ENCODE measurements at places on chromosomes 12 and 14.
A peak's percentile ranks its signal among the peaks of the same experiment; 100 is the strongest.

DNA sequence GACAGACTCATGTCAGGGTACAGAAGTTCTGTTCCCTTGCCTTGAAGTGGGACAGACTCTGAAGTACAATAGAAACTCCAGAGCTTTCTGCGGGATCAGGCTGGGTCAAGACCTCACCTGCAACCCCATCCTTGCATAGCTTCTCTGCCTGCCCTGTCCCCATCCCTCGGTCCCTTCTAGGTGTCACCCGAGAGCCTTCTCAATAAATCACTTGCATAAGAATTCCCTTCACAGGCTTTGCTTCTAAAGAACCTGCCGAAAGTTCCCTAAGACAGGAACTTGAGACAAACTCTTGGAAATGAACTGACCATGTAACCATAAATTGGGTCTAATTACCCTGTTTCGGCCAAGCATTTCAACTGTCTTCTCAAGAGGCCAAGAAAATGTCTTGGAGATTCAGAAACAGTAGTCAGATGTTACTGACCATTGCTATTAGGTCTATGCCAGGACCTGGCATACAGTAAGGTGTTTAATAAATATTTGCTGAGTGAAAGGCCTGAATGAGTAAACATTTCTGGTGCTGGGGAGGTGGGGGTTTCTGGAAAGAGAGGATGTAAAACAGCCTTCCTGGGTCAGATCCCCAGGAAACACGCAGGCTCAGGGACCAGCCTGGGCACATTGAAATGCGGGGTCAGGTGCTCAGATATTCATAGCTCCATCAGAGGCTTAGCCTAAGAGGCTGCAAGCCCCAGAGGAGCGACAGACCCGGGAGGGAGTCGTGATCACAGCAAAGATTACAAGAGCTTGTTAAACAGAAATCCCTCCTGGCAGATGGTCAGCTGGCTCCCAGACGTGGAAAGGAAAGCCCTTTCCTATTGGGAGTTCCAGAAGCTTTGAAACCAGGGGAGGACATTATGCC, 226.2 kb upstream of the LHX5 start:
- no peak for DNase-seq

DNA sequence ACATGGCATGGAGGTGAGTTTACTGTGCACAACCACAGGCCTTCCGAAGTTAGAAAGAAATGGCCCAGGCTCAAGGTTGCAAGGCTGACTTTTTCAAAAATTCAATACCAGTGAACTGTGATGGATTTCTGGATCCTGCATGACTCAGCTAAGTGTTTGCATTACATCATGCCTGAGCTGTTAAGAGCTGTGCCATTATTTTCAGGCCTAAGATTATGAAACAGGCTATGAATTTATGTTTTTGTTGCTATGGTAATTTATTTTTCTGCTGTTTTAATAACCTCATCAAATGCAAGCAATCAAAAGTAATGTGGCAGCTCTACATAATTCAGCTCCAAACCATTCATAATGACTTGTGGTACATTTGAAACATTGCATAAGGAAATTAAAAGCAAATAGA, 457.7 kb upstream of the TMEM132C start:
- no peak for DNase-seq

DNA sequence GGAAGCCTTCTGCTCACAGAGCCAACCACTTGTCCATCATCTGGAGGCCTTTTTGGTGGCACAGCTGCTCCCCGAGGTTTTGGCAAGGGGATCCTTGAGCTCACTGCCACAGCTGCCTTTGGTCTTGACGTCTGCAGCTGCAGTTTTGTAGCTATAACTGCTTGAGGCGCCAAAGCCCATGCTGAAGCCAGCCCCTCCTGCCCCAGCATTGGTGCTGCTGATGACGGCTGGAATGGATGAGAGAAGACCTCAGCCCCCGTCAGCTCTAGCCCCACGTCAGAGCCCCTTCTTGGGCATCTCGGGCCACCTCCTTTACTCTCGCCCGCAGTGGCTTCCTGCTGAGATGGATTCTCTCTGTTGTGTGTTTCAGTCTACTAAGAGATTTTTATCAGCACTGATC, 12.3 kb upstream of the KRT74 start:
- DNase-seq = no peak

DNA sequence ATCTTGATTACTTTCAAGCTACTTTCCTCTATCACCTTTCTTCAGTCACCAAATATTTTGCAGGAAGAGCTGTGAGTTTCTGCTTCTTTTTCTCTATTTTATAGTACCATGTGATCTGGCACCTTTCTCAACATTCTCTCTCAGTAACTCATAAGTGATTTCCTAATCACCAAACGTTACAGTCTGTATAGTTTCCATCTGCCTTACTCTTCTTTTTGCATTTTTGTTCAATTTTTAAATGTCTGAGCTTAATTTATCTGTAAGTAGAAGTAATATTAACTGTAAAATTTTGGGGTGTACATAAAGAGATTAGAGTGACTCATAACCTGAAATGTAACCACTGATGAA, 422.1 kb upstream of the SYT1 start:
- peak; percentile 6 for DNase-seq

- peak; percentile 15 for DNase-seq
These were observed 58.0 kb upstream of the CDKN3 start for GRCh38 chr14:54338696-54339317.

GRCh38 chr12:56326533-56326932, 7.3 kb downstream of the PAN2 start:
- DNase-seq = no peak

DNA sequence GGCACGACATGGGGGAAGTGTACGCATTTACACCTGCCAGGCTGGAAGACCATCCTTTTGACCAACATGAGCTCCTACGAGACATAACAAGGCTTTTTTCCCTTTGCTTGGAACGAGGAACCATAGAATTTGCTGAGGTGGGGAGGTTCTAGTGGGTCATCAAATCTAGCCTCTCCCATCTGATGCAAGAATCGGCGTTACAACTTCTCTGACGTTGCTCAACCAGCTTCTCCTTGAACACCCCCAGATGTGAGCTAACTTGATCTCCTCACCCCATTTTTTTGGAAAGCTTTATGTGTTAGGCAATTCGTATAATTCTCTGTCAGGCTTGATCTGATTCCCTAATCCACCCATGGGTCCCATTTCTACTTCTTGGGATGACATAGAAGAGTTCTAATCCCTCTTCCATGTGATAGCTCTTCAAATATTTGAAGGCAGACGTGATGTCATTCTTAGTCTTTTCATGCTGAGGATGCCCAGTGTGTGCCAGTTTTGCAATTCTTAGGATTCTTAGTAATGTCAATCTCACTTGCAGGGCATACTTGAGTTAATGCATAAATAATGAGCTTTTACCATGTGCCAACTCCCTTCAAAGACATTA, 163.6 kb upstream of the PARP11 start:
- DNase-seq = no peak

DNA sequence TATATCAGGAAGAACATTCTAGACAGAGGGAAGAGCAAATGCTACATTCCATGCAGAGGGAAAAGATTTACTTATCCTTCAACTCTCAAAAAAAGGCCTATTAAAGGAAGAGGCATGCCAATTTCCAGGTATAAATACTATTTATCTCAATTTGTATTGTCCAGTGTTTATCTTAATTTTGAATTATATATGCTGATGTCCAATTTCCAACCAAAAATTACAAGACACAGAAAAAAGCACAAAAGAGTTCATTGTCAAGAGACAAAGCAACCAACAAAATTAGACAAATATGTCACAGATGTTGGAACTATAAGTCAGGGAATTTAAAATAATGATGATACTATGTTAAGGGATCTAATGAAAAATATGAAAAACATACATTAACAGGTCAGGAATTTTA, 286.6 kb upstream of the SFSWAP start:
- DNase-seq = no peak

GRCh38 chr14:42429401-42429800, 822.7 kb downstream of the LRFN5 start:
- DNase-seq = no peak

DNA sequence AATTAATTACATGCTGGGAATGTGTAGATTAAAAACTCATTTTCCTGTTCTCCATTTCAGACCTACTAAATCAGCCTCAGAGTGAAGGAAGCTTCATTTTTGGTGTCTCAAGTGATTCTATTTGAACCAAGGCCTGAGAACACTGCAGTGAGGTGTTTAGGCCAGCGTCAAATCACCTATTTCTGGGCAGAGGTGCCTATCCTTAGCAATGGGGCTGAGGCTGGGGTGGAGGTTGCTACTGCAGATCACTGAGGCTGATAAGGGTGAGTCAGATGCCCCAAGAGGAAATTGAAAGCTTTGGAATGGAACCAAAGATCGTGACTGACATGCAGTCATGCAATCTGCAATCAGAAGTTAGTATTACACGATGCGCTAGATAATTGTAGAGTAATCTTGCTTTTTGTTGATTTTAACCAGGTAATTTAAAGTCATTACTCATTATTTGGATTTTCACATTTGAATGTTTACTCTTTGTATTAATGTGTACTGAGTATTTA, 4.4 kb downstream of the TXNRD1 start:
- no peak for DNase-seq

GRCh38 chr14:83908419-83908818, 1621.5 kb upstream of the FLRT2 start:
- no peak for DNase-seq

DNA sequence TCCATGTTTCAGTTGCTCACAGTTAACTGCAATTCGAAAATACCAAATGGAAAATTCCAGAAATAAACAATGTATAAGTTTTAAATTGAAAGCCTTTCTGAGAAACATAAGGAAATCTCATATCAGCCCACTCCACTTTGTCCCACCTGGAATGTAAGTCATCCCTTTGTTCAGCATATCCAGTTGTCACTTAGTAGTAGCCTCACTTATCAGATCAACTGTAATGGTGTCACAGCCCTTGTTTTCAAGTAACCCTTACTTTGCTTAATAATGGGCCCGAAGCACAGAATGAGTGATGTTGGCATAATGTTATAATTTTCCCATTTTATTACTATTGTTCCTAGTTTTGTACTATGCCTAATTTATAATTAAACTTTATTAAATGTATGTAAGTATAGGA, 646.8 kb downstream of the C12orf50 start:
- no peak for DNase-seq

DNA sequence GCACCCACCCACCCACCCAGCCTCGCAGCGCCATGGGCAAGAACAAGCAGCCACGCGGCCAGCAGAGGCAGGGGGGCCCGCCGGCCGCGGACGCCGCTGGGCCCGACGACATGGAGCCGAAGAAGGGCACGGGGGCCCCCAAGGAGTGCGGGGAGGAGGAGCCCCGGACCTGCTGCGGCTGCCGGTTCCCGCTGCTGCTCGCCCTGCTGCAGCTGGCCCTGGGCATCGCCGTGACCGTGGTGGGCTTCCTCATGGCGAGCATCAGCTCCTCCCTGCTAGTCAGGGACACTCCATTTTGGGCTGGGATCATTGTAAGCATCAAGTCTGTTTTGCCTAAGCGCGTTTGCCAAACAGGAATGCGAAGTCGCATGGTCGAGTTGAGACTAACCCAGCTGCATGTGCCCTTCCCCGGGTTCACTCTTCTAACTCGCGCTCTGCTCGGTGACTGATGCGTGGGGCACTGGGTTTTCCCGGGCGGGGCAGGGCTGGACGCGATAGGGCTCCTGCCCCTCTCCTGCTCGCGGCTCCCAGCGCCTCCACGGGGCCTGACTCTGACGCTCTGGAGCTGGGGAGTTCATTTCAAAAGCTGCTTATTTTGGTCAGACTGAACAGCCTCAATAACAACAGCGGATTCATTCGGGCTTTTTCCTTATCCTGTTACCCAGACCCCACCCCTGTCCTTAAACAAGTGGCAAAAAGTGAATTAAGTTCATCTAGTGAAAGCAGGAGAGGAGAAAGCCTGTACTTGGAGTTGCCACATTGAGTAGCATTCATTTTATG, 458 bp downstream of the SSPN start:
- DNase-seq = no peak

DNA sequence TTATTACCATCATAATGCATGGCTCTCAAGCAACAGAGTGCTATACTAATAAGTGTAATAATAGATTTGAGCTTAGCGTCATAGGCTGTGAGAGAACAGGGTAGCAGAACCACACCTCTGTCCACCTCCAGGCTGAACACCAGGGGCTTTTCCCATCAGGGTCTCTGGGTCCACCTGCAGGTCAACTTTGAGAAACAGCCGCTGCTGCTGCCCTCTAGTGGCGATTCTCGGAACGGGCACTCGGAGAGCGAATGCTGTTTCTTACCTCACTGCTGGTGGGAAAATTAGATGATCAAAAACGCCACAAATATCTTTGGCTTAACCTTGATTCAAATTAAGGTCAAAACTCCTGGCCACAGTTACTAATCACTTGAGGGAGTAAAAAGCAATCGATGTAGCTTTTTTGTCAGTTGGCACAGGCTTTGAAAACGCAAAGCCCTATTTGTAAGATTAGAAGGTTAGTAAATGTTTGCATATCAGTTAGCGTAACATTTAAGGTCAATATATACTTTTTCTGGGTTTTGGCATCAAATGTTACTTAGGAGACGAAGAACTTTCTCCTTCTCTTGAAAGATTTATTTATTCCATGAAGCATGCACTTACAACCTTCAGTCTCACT, 127.9 kb upstream of the TMEM132D start:
- no peak for DNase-seq

- no peak for DNase-seq
These were observed 23.3 kb upstream of the NOS1 start for GRCh38 chr12:117384735-117385134.

DNA sequence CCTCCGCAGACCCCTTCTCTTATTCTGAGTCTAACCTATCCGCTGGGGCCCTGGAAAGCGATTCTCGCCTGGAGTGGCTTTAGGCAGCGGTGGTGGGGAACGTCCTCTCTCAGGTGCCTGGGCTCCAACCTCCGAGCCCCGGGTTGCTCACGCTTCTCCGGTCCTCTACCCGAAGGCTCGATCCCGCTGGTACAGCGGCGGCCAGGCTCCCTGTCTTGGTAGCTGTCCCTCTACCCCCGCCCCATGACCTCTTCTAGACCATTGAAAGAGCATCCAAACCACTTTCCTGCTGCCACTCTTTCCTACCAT, 505 bp upstream of the HEBP1 start:
- no peak for DNase-seq

DNA sequence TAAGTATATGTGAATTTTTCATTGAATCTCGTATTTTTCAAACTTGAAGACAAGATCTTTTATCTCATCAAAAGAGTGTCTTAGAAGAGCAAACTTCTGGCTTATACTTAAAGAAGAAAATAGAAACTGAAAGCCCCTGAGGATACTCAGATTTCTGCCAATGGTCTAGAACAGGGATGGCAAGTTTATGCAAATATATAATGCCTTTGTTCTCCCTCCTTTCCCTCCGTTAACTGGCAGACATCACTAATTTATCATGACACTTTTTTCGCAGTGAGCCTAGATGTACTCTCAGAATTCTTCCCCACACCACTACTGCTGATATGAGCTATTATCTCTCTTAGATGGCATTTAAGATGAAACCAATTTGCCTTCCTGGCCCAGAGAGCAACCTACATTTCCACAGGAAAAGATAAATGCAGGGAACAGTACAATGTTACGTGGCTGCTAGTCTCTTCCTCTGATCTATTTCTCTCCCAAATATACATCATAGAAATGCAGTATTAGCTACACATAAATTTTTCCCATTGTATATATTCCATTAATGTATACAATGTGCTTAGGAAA, 40.0 kb upstream of the DAAM1 start:
- DNase-seq = no peak

All from AG04450 (cell line).